ENCODE measurements at places on chromosomes 2 and 18. TPM values are rescaled to one million over a fixed set of nuclear protein-coding genes. Genes with fewer than 3 reads are reported as not detected.

The MYO5B gene
- 6.5 TPM for total RNA-seq

The TLX2 gene
- not detected for total RNA-seq

The RBMS1 gene
- total RNA-seq, result 26.3 TPM

The LRP1B gene
- 78.0 TPM for total RNA-seq

The LHCGR gene
- total RNA-seq, result 0.23 TPM

The LGALSL gene
- 48.9 TPM for total RNA-seq

The C18orf54 gene
- total RNA-seq, result 9.2 TPM

The MEMO1 gene
- total RNA-seq, result 76.1 TPM

The TMEM178A gene
- 24.2 TPM for total RNA-seq

The SELENOI gene
- total RNA-seq, result 70.8 TPM

The BOLL gene
- 1.4 TPM for total RNA-seq

The IL1B gene
- 1.2 TPM for total RNA-seq

The SLC66A3 gene
- 8.1 TPM for total RNA-seq

The CENPO gene
- total RNA-seq, result 17.1 TPM

The COL6A3 gene
- total RNA-seq, result 14.1 TPM

The TRIM43 gene
- not detected for total RNA-seq

The ODC1 gene
- 118 TPM for total RNA-seq

The MPP4 gene
- total RNA-seq, result 0.23 TPM

The RNF152 gene
- 144 TPM for total RNA-seq

The SLC16A14 gene
- 66.9 TPM for total RNA-seq

The PID1 gene
- 32.8 TPM for total RNA-seq

The PLCL1 gene
- total RNA-seq, result 26.5 TPM

The PSMA8 gene
- 0.46 TPM for total RNA-seq

The RIT2 gene
- 59.3 TPM for total RNA-seq

The COL4A4 gene
- total RNA-seq, result 2.1 TPM

The INHA gene
- total RNA-seq, result 0.69 TPM

The TUBA3E gene
- total RNA-seq, result not detected

The CNNM3 gene
- 11.8 TPM for total RNA-seq

The HOXD9 gene
- total RNA-seq, result not detected

The GALM gene
- 5.5 TPM for total RNA-seq

The ABCG5 gene
- 0.23 TPM for total RNA-seq
